Stimulated activated CD4-positive, alpha-beta T cell treated with anti-CD3 and anti-CD28 coated beads, Interleukin-15, amount 100 ng/mL, for 24 hours (primary cell): ENCODE measurements at places on chromosomes 3 and 15.
A peak's percentile ranks its signal among the peaks of the same experiment; 100 is the strongest.

- no peak for DNase-seq
These were observed 62.3 kb downstream of the ADCY5 start for GRCh38 chr3:123386477-123387040.

- DNase-seq, result no peak
These were observed 13.9 kb downstream of the SEC61A1 start for GRCh38 chr3:128066114-128066513.

- DNase-seq, result peak; percentile 42
These were observed 40.8 kb downstream of the CHST14 start for GRCh38 chr15:40511472-40512133.

DNA sequence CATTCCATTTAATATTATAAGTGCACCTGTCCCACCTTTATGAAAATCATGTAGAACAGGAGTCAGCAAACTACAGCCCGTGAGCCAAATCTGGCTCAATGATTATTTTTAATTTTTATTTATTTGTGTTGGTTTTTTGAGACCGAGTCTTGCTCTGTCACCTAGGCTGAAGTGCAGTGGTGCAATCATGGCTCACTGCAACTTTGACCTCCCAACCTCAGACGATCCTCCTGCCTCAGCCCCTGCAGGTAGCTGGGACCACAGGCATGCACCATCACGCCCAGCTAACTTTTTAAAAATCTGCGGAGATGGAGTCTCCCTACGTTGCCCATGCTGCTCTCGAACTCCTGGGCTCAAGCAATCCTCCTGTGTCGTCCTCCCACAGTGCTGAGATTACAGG lies 42.0 kb downstream of the MYO1E start:
- DNase-seq, result no peak

GRCh38 chr3:43102773-43103480 lies 3.0 kb downstream of the POMGNT2 start:
- DNase-seq, result no peak

DNA sequence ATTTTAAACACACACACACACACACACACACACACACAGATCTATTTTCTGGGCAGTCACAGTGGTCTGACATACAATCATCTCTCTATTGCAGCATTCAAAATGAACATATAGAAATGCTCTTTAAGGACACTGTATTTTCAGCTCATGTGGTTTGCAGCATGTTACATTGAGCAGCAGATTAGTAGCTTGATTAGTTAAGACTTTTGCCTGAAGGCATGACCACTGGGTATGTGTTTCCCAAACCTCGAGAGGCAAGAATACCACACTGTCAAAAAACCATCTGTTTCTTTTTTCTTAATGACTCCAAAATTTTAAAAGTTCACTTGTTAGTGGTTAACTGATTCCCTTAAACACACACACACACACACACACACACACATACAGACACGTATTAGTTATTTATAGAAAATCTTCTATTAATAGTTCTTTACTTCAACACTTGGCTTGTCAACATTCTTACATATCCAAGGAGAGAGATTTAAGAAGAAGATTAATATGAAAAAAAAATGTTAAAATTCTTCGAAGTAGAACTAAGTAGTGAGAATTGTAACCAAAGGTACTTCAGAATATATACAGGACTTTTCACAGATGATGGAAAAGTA lies 518.2 kb downstream of the CADM2 start:
- DNase-seq, result no peak

DNA sequence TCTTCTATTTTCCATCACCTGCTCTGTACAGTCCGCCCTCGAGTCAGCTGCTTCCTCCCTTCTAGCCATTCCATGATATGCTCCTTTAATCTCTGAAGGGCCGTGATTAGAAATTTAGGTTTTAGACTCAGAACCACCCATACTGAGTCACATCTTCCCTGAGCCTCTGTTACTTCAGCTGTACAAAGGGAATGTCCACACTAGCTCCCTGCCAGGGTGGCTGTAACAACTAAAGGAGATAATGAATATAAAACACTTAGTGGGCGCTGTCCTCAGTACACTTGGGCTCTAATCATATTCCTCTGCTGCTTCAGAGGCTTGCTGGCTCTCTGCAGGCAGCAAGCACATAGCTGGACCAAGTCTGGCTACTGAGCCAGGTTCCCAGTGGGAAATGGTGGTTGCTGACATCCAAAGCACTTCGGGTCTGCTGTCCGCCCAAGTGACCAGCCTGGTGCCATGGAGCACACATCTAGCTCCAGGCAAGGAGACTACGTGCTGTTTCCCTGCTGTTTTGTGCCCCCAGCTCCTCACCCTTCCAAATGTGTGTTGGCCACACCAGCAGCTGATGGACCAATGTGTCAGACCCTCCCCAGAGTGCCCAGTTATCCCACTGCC lies 901 bp upstream of the CHST14 start:
- no peak for DNase-seq

GRCh38 chr3:9156604-9157003 lies 92.8 kb downstream of the SRGAP3 start:
- no peak for DNase-seq
